Activated CD4-positive, alpha-beta T cell treated with anti-CD3 and anti-CD28 coated beads, Interleukin-2, amount 10 ng/mL, durations not matched to agents 24 days and 14 days (primary cell): ENCODE measurements at places on chromosomes 3 and 15. TPM values are rescaled to one million over a fixed set of nuclear protein-coding genes. Genes with fewer than 3 reads are reported as not detected.

GRCh38 chr3:81300324-81300927, 461.0 kb downstream of the GBE1 start:
- no peaks in the 10 kb centered on the region for H3K27me3 ChIP-seq
- no peak for DNase-seq
- no peaks in the 10 kb centered on the region for H3K36me3 ChIP-seq
- H3K4me1 ChIP-seq: no peaks in the 10 kb centered on the region
- no peak overlapping the region for H3K4me3 ChIP-seq
- H3K27ac ChIP-seq: no peak overlapping the region

DNA sequence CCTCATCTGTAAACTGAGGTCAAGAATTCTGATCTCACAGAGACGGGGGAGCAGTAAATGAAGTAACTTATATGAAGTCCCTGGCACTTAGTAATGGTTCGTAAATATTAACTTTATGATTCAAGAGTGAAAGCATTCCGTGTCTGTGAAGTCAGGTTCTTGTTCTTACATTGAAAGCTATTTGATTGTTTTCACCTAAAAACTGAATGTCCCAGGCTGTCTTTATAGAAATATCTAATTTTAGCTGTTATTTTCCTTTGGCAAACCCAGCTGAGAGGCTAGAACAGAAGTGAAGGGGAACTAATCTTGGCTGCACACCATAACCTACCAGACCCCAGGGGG, 84.5 kb downstream of the CHSY1 start:
- peak overlapping the region; percentile 96 for H3K27ac ChIP-seq
- peaks cover 31% of the 10 kb centered on the region for H3K36me3 ChIP-seq
- DNase-seq: no peak
- H3K4me1 ChIP-seq: peaks cover 40% of the 10 kb centered on the region
- no peaks in the 10 kb centered on the region for H3K27me3 ChIP-seq

DNA sequence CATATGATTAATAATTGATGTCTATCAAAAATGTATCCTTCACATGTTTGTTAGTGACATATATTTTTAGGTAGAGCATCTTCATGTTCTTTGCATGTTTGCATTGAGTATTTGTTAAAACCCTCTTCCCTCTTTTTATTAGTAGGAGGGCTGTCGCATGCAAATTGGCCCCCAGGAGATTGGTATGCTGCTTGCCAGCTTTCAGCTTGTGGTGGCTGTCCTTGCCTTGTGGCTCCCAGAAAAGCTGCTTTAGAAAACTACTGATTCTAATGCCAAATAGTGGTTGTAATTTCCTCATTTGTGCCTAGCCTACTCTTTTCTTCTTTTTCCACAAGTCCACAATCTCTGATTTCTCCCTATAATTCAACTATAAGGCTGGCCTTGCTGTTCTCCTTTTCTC, 886.8 kb downstream of the VGLL3 start:
- H3K36me3 ChIP-seq: no peaks in the 10 kb centered on the region
- H3K4me3 ChIP-seq: no peak overlapping the region
- no peaks in the 10 kb centered on the region for H3K27me3 ChIP-seq
- DNase-seq: no peak
- no peaks in the 10 kb centered on the region for H3K4me1 ChIP-seq
- H3K27ac ChIP-seq: no peak overlapping the region

DNA sequence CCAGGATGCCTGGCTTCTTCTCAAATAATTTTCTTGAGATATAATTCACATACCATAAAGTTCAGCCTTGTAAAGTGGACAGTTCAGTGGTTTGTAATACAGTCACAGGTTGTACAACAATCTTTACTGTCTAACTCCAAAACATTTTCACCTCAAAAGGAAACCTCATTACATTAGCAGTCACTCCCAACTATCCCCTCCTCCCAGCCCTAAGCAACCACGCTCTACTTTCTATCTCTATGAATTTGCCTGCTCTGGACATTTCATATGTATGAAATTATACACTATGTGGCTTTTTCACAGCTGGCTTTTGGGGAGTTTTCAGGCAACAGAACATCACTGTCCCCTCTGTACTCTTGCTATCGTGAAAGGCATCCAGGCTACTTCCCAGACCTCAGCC, 17.5 kb downstream of the TGM5 start:
- H3K4me1 ChIP-seq: peaks cover 37% of the 10 kb centered on the region
- H3K4me3 ChIP-seq: peak overlapping the region; percentile 21
- no peaks in the 10 kb centered on the region for H3K27me3 ChIP-seq
- no peak for DNase-seq
- H3K36me3 ChIP-seq: no peaks in the 10 kb centered on the region
- H3K27ac ChIP-seq: peak overlapping the region; percentile 81

GRCh38 chr3:3802046-3802445, 2.8 kb downstream of the LRRN1 start:
- peaks cover 53% of the 10 kb centered on the region for H3K27me3 ChIP-seq
- no peaks in the 10 kb centered on the region for H3K36me3 ChIP-seq
- H3K4me1 ChIP-seq: peaks cover 6% of the 10 kb centered on the region
- no peak overlapping the region for H3K27ac ChIP-seq

DNA sequence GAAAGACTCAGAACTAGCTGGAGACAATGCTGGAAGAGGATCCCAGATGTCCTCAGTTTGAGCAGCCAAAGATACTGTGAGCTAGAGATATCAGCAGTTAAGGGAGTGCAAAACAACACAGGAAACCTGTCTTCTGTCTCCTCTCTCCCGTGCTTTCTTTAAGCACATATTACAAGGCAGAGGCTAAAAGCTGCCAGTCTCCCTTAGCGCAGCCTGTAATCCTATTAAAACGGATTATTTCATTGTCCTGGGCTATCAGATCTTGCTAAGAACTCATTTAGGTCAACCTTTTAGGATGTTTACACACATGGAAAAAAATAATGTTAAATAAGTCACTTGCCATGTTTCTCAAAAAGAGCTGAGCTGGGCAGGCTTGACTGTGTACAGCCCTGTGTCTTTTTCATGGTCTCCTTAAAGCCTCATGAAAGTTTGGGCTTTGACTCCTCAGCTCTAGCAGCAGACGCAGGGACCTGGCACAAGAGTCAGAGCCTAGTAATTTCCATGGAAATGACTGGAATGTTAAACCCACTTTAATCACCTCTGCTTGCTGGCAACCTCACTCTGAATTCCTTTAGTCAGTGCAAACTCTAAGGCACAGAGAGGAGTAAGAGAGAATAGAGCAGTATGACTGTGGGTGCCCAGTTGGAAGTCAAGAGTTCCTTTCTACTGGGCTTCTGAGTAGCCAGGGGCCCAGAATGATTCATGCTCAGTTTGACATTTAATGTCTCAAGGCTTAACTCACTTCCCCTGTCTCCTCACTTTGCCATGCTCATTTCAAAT, 491.9 kb downstream of the NTRK3 start:
- H3K4me1 ChIP-seq: peaks cover 5% of the 10 kb centered on the region
- DNase-seq: no peak
- no peaks in the 10 kb centered on the region for H3K27me3 ChIP-seq

DNA sequence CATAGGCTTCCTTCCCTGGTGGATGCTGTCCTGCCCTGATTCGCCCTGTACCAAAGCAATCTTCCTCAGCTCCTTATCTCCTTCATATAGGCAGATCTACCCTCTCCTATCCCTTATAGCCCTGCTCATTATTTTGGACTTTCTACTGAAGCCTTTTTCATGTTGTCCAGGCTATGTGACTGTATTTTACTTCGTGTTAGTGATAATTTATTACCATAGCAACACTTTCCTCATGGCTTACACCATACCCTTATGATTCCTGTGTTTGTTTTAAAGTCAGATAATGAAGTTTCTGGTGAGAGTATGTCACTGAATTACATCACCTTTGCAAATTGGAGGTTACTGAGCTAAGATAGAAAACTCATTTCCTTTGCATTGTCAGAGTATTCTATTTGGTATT, 352.6 kb downstream of the NLGN1 start:
- H3K4me3 ChIP-seq: no peak overlapping the region
- H3K36me3 ChIP-seq: no peaks in the 10 kb centered on the region
- H3K27ac ChIP-seq: no peak overlapping the region
- no peaks in the 10 kb centered on the region for H3K27me3 ChIP-seq

DNA sequence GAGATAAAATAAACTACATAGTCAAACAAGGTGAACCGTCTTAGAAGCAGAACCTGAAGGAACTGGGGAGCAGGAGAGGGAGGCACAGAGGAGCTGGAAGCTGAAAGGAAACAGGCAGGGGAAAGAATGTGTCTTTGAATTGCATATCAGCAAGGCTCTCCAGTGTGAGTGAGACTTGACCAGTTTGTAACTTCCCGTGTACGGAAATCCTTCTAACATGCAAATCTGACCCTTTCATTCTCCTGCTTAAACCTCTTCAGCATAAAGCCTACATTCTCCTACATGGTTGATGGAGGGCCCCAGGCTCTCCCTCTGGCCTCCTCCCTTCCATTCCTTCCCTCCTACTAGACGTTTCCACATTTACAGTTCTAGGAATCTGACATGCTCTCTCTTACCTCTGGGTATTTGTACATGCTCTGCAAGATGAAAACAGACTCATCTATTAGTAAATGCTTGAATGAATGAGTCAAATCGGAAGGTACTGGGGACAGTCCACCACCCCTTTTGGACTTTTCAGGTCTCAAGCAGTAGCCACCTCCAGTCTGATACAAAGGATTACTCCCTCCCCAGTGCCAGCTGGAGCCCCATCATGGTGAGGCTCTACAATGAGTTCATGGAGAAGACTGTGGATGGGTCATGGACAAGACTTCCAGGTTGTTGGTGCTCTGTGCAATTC, 6.1 kb upstream of the SLC25A38 start:
- H3K4me3 ChIP-seq: no peak overlapping the region
- no peaks in the 10 kb centered on the region for H3K27me3 ChIP-seq
- no peak for DNase-seq
- no peak overlapping the region for H3K27ac ChIP-seq

GRCh38 chr3:28334552-28334951, 14.0 kb upstream of the ZCWPW2 start:
- H3K27me3 ChIP-seq: no peaks in the 10 kb centered on the region
- no peak for DNase-seq
- H3K36me3 ChIP-seq: peaks cover 21% of the 10 kb centered on the region
- peaks cover 6% of the 10 kb centered on the region for H3K4me1 ChIP-seq

GRCh38 chr3:51471775-51472652, 27.8 kb downstream of the DCAF1 start:
- H3K27ac ChIP-seq: peak overlapping the region; percentile 6
- DNase-seq: no peak
- H3K36me3 ChIP-seq: peaks cover 42% of the 10 kb centered on the region
- no peaks in the 10 kb centered on the region for H3K27me3 ChIP-seq
- H3K4me3 ChIP-seq: no peak overlapping the region

GRCh38 chr15:33089878-33090757, 104.4 kb downstream of the FMN1 start:
- no peaks in the 10 kb centered on the region for H3K36me3 ChIP-seq
- peaks cover 2% of the 10 kb centered on the region for H3K27me3 ChIP-seq
- no peak for DNase-seq
- no peak overlapping the region for H3K4me3 ChIP-seq
- no peak overlapping the region for H3K27ac ChIP-seq
- H3K4me1 ChIP-seq: peaks cover 2% of the 10 kb centered on the region

DNA sequence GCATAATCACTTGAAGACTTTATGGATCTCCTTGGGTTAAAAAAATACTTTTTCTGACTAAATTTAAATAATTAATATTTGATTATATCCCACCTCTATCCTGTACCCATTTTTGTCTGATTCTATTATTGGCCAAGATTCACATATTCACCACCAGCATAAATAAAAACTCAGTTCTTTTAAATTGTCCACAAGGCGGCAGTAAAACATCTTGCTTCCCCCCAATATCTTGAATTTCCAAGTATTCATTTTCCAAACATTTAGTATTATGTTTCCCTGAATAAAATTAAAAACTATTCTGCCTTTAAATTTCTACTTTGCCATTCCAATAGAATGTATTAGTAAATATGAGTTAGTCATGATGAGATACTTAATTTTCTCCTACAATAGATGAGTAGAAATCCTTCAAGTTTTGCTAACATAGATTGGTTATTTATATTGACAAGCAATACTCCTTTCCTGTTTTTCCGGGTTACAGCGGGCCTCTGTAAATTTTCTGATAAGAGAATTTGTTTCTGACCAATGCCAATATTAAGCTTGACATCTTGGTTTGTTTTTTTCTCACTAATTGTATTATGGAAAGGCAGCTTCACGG, 218.7 kb upstream of the MDFIC2 start:
- no peaks in the 10 kb centered on the region for H3K36me3 ChIP-seq
- no peak overlapping the region for H3K4me3 ChIP-seq
- H3K4me1 ChIP-seq: no peaks in the 10 kb centered on the region
- no peak for DNase-seq

The GOLGA8J gene
- not detected in 2 replicates for total RNA-seq

The PCLAF gene
- total RNA-seq: 67.6 and 81.9 TPM in 2 replicates

The GOLGA8S gene
- 0.07 TPM in 2 replicates for total RNA-seq

The PLIN1 gene
- 0.14 TPM in 1 of 2 replicates, not detected in the other for total RNA-seq
